ENCODE measurements at places on chromosomes 5 and 9.
A peak's percentile ranks its signal among the peaks of the same experiment; 100 is the strongest.

DNA sequence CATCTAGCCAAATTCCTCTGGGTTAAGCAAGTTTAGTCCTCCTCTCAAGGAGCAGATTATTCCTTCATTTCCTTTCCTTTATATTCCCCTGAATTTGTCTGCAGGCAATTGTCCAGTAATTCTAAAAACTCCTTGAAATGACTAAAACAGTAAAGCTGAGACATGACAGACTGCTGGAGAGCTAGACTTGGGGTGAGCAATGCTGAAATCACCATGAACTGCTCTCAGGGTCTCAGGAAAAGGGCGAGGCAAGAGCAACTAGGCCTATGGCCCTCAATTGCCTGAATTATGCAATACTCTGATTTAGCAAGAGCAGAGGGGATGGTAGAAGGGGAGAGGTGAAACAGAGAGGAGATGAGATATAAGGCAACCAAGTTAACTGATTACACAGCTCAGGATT is 172.9 kb upstream of the NREP start:
- DNase-seq, result no peak

GRCh38 chr5:140560227-140560626 is 3.0 kb upstream of the SRA1 start:
- DNase-seq, result no peak

DNA sequence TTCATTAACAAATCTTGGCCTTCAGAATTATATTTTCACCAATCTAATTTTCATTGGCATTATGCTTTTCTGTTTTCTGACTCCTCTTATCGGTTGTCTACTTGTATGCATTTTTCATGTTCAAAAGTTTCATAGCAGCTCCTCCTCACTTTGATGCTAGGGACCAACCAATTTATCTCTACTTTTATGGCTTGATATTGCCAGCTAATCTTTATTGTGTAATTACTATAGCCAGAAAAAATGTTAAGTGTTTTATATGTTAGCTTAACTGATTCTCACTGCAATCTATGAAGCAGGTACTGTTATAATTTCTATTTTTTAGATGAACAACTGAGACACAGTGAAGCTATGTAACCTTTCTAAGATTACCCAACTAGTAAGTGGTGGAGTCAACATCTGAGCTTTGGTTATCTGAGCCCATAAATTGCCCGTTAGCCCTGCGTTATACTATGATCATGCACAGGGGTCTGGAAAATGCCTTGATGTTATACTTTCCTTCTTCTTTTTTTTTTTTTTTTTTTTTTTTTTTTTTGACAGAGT is 34.4 kb upstream of the TNC start:
- DNase-seq, result no peak

GRCh38 chr5:56575821-56576220 is 239.5 kb upstream of the MAP3K1 start:
- DNase-seq, result no peak

GRCh38 chr9:83469722-83470121 is 68.5 kb downstream of the FRMD3 start:
- no peak for DNase-seq

DNA sequence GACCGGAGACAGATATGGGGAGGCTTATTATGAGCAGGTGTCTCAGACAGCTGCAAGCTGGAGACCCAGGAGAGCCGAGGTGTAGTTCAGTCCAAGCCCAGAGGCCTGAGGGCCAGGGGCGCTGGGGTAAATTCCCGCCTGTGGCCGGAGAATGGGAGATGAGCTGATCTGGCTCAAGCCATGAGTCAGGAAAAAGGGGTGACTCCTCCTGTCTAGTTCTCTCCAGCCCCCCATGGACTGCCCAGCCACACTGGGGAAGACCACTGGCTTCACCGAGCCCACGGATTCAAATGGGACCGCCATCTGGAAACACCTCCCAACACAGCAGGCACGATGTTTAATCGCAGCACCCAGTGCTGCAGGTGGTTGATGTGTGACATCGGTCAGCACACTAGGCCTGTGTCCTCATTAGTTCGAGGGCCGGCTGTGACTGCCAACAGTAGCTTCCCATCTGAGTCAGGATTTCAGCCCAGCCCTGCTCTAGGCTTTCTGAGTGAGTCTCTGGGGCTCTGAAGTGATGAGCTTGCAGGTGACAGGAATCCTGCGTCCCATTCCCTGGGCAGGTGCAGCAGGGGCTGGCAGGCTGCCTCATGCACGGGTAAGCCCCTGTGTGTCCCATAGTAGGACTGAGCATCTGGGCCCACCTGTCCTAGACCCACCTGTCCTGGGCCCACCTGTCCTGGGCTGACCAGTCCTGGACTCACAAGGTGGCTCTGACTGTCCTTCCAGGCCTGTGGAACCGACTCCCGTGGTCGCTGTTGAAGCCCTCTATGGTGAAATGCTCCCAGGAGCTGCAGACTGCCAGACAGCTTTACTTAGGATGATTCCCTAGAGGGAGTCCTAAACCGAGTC is 49.7 kb downstream of the AHRR start:
- no peak for DNase-seq

DNA sequence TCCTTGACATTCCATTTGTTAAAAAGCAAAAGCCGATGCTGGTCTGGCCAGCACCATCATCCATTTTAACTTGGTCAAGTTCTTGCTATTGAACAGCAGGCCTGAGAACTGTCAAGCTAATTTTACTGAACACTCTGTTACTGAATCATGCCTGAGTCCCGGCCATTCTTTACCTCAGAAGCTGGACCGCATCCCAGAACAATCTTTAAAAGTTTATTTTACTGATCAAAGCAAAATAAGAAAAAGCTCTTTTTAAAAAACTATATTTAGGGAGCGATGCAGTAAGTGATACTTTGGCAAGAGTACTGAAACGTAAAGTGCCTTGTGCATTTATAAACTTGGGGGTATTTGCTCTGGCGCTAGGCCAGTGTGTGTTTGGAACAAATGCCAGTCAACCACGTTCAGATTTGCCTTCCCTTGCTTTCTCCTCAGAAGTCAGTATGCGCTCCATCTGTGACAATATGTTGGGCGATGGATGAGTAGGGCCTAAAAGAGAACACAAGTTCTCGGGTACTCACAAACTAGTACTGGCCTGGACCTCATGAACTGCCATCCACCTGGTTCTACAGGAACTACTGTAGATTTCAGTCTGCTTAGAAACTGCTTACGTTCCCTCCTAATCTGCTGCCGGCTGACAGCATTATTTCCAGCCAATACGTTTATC is 161.9 kb downstream of the MAPKAP1 start:
- DNase-seq, result no peak

- no peak for DNase-seq
These were observed 42.8 kb upstream of the PDE8B start for GRCh38 chr5:77167695-77168121.

DNA sequence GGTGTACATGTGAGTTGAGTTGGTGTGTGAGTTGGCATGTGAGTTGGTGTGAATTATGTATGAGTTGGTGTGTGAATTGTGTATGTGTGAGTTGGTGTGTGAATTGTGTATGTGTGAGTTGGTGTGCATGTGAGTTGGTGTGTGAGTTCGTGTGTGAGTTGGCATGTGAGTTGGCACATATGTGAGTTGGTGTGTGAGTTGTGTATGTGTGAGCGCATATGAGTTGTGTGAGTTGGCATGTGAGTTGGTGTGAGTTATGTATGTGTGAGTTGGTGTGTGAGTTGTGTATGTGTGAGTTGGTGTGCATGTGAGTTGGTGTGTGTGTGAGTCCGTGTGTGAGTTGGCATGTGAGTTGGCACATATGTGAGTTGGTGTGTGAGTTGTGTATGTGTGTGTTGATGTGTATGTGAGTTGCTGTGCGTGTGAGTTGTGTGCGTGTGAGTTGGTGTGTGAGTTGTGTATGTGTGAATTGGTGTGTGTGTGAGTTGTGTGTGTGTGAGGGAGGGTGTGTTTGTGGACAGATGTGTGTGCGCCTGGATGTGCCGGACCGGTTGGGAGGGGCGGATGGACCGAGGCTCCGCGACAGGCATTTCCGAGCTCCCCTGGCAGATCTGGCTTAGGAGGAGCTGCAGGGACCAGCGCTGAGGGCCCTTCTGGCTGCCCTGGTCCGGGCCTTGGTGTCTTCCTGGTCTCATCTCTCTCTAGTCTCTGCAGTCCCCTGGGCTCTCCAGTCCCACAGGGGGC is 162.5 kb upstream of the IER5L start:
- DNase-seq, result no peak

- no peak for DNase-seq
These were observed 25.5 kb downstream of the CNTLN start for GRCh38 chr9:17160327-17160726.

DNA sequence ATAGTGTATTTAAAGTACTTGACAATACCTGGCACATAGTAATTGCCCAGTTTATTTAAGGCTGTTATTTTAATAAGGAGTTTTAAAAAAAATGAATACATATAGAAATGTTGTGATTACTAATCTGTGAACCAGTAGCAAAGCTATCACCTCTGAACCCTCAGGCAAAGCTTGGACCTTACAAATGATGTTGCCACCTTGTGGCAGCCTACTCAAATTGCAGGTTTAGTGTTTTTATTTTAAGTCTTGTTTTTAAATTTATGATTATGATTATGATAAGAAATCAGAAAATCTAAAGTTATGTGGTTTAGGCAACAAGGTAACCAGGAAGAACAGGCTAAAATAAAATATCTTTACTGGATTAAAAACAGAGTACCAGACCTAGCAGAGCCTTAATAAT is 35.8 kb downstream of the PPARGC1B start:
- DNase-seq, result no peak

DNA sequence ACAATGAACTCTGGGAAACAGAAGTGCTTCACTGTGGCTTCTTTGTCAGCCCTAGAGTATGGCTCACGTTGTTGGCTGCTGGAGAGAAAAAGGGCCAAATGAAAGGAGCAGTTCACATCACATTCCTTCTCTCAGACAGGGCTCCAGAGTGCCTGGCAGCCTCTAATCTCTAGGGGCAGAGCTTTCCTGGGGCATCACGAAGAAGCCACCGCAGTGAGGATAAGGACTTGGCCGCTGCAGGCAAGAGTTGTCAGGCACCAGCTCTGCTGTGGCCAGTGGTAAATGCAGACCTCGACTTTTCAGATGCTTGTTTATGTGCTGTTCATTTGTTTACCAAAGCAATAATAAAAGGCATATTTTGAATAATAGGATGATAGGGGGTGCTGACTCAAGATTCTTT is 227.2 kb downstream of the ICE1 start:
- DNase-seq, result no peak

GRCh38 chr5:148951612-148952011 is 111.2 kb downstream of the SH3TC2 start:
- DNase-seq, result no peak

DNA sequence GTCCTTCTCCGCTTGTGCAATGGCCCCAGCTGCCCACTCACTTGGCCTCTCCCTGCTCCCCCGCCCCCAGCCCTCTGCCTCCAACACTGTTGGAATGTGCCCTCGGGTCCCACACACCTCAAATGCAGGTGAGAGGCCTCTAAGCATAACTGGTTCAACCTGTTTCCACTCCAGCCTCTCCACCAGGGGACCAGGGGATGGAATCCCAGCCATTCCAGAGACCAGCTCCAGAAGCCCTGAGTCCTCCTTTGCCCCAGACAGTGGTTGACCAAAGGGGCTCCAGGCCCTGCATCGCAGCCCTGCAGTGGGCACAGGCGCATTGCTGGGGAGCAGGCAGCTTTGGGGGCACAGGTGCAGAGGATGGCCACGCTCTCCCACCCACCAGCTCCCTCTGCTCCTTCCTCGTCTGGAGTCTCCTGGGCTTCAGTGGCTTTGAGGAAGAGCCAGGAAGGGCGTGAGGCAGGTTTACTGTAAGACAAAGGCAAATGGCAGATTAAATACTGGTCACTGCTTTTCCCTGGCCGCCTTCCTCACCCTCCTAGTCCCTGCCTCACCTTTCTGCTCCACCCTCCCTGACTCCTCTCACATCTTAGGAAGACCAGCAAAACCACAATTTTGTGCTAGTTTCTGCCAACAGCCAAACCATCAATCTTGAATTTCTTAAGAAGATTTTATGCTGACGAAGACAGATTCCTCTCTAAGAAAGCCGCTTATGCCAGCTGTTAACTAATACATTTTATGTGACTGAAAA is 29.1 kb upstream of the IRX2 start:
- DNase-seq, result no peak

GRCh38 chr9:126722922-126723806 is 81.7 kb upstream of the ZBTB43 start:
- DNase-seq, result peak; percentile 49

GRCh38 chr5:119264186-119264585 is 91.6 kb upstream of the TNFAIP8 start:
- DNase-seq, result no peak

DNA sequence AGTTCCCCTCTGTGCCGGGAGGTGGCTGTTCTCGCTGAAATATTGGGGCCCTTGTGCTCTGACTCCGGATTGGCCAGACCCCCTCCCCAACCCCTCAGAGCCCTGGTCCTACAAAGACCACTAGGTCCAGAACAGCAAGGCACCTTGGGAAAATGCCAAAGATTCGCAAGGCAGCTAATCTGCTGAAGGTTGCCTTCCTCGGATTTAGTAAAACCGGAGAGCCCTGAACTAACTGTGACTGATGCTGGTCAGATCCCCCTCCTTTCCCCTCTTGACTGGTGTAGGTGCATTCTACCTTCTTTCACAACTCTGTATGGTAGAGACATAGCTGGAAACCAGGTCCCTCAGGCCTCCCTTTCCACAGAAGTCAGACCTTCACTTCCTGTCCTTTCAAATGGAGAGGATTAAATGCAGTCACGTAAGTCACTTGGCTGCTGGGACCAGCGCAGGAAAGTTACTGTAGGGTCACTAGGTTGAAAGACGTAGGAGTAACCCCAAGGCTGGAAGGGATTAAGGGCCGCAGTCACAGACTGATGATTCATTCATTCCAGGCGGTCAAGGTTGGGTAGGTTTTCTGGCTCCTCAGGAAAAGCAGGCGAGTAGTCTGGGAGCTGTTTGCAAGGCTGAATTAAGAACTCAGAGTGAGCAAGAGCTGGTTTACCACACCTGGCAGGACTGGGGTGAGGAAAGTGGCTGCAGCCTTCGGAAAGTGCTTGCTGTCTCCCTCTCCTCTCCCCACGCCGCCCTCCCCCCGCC is 5.3 kb downstream of the BARX1 start:
- no peak for DNase-seq

DNA sequence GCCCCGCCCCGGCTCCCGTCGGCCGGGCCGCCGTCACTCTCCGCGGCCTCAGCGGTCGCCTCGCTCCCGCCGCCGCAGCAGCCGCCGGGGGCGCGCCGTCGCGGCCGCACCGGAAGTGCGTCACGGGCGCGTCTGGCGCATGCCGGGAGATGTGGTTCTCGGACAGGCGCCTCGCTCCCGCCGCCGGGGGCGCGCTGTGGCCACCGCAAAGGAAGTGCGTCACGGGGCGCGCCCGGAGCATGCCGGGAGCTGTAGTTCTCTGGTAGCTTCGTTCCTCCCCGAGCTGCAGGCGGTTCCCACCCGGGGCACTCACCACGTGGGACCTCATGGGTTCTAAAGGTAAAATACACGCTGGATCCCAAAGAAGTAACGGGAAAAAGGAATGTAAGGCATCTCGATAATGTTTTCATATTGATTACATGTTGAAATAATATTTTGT is at the start of gene UBAC1:
UBAC1 (minus strand) TSS at position 97 of the 439 bp plus-strand sequence. CDS start 211 bp downstream, outside the sequence.
- DNase-seq, result peak; percentile 97

Measured in stimulated activated CD8-positive, alpha-beta memory T cell treated with anti-CD3 and anti-CD28 coated beads, Interleukin-7, amount 100 ng/mL, for 48 hours (primary cell).